ENCODE measurements at places on chromosomes 6 and 20.

DNA sequence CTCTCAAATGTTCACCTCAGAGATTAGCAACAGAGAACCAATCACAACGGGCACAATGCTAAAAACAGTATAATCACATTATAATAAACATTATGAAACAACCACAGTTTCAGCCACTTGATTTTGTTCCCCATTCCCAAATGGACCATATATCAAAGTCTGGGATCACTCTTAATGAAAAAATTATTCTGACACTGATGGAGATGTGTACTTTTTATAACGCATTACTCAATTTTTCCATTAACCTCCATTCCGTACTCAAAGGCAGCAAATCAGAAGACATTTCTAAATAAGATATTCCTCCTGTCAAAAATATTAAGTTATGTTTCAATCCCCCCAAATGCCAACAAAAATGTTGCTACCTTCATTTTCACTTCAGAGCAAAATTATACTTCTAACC lies 2.8 kb downstream of the CPNE1 start:
- no peak for DNase-seq

- DNase-seq, result no peak
Measured at GRCh38 chr6:28167068-28167467, 25.4 kb downstream of the ZKSCAN8 start.

DNA sequence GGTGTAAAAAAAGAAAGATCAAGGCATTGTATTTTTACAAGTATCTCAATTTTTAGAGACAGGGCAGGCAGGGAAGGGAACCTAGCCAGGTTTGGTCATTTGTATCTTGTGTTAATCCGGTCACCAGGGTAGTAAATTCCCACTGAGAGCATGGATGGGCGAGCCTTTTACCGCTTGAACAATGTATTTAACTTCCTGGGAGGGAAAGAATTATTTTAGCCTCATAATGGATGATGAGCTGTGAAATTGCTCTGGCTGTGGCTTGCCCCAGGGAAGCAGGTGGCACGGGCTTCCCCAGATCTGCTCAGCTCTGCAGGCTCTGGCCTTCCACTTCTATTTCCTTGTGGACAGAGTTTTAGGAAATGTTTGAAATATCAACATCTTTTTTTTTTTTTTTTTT lies 72.9 kb downstream of the TOX2 start:
- no peak for DNase-seq

- DNase-seq, result no peak
Measured at GRCh38 chr6:45688180-45688579, 310.4 kb upstream of the SUPT3H start.

GRCh38 chr20:53755733-53756531 lies 162.3 kb upstream of the ZNF217 start:
- no peak for DNase-seq

- DNase-seq, result no peak
Measured at GRCh38 chr6:131379948-131380347, 193.1 kb upstream of the ARG1 start.

DNA sequence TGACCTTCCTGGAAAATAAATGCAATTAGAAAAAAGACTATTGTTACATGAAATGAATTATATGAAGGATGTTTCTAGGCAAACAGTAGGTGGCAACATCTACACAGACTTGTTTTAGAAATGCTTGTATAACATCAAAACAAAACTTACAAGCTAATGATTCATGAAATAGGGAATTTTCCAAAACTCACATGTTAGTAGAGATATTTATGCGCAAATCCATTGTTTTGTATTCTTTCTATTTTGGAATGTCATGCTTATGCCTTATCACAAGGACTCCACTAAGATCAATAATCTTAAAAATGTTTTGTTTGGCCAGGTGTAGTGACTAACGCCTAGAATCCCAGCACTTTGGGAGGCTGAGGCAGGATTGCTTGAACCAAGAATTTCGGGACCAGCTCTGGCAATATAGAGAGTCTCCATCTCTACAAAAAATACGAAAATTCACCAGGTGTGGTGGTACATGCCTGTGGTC lies 32.3 kb upstream of the LGSN start:
- DNase-seq, result no peak

Measured in erythroblast (primary cell).